ENCODE measurements at places on chromosomes 4 and X.

DNA sequence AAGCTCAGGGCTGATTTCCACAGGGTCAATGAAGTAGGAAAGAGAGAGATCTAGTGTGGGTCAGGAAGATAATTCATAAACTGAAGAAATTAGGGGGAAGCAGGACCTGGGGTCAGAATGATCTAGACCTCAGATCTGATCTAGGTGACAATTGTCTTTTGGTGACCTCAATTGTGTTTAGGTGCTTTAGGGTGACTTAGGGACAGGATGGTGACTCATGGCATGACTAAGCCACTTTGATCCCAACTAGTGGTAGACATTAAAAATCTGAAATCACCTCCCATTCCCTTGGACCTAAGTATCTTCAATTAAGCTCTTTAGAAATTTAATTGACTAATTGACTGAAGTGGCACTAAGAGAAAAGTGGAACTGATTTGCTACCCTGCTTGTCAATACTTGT, 36.7 kb upstream of the GRXCR1 start:
- no peak for DNase-seq

DNA sequence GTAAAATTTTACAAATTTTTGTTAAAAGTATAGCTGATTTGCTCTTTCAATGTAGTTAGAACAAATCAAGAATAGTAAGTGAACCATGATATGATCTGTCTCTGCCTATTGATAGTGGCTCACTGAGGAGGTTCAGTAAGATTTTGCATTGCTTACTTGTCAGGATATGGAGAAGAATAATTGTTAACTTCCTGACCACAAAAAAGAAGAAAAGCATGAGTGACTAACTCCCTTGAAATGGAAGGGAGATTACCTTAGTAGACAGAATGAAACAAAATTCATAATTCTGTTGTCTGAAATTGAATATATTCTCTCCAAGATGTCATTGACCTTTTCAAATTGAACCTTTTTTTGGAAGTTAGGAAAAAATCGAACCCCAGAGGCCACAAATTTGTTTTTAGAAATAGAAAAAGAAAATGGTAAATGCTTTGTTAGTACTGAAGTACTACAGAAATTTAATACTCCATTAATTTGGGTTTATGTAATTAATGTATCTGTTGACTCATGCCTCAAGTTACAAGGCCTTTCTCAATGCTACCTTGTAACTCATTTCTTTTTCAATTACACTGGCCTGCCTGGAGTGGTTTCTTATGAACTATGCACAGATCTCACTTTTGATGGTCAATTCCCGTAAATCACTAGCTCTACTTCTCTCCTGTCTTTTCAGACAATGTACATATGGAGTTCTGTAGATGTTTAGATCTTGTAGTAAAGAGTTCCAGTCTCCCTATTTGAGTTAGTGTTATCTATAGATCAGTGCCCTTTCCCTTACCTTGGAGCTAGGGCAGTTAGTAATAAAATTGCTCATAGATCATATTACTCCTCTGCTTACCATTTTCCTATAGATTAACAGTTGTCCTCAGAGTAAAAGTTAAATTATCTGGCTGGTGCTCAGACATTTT, 139.3 kb downstream of the TLL1 start:
- no peak for DNase-seq

GRCh38 chrX:136086521-136086920, 60.8 kb upstream of the FHL1 start:
- no peak for DNase-seq

DNA sequence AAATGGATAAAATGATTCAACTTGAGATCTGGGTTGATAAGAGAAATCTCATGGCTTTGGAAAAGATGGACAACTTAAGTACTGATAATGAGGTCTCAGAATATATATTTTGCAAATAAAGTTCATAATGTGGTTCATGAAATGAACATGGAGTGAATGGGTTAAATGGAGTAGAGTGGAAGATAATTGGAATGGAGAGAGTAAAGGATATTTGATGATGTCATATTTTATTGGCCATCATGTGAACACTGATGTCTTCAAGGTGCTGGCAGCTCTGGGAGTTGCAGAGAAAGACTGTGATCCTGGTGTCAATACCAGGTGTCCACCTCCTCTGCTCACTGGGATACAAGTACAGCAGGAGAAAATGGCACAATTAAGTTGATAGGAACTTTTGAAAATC, 133.9 kb upstream of the ZXDA start:
- no peak for DNase-seq

DNA sequence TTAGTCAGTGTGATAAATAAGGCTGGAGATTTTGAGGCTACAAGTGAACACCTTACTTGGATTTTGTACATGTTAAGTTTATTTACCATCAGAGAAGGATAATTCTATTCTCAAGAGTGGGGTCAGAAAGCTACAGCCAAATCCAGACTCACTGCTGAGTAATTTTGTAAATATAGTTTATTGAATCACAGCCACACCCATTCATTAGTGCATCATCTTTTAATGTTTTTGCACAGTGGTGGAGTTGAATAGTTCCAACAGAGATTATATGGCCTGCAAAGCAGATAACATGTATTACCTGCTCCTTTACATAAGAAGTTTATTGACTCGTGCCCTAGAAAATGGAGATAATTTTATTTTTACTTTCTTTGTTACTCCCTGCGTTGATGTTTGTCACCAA, 60.4 kb downstream of the PCDH18 start:
- no peak for DNase-seq

- peak; percentile 52 for DNase-seq
Observed at GRCh38 chr4:127788517-127788916, 6.4 kb downstream of the HSPA4L start.

DNA sequence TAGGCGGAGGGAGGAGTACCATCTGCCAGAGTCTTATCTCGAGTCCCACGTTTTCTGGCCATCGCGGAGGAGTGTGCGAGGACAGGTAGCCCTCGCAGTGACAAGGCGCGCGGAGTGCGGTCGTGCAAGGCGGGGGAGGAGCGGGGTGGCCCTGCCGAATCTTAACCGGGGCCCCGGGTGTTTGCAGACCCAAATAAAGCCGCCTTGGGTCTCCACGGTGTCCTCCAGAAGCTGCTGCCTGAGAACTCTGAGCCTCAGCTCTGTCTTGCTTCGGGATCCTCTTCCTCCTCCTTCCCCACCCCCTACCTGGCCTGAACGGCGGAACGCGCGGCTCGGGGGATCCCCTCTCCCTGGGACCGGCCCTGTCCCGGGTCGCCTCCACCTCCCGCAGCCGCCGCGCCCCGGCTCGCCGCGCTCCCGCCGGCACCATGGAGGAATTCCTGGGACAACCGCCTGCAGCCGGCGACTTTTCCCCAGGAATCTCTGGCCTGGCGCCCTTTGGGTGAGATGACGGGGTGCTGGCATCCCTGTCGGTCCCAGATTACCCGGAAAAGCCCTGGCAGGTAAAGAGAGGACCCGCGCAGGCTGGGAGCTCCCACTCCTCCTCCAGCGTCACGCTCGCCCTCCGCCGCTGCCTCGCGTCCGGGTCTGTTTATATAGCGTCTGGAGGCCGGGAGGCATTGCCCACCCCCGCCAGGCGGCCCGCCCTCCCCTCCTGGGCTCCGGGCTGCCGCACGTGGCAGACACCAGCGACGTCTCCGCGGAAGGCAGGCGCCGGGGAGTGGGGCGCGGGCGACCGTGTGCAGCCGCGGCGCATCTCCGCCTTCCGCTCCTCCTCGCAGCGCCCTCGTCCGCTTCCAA, at the start of gene GALNTL6:
TSS of gene GALNTL6 (plus strand) at position 740 of the 861 bp plus-strand sequence.
- peak; percentile 41 for DNase-seq

DNA sequence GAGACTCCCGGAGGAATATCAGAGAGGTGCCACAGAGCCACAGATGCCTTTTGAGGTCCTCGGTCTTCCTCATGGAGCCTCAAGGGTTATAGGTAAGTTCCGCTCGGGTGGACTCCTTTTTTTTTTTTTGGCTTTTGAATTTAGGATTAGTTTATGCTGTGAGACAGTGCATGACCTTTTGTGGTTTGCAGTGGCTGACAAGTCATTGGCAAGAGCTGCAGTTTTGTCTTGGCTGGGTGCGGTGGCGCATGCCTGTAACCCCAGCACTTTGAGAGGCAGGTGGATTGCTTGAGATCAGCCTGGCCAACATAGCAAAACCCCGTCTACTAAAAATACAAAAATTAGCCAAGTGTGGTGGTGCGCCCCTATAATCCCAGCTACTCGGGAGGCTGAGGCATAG, 4.5 kb upstream of the GRSF1 start:
- DNase-seq, result no peak

DNA sequence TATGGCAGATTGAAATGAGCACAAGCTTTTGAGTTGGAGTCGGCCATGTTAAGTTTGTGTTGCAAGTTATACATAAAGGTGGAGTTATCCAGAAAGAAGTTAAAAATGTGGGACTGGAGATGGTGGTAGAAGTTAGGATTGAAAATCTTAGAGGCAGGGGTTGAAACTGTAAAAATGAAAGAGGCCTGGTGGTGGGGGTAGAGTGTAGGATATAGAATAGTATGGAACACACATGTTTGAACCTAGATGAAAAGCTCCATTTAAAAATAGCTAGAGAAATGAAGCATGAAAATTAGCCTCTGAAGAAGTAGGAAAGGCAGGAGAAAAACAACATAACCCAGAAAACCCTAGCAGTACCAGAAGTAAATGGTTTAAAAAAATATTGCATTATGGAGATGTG, 131.8 kb upstream of the ENPEP start:
- DNase-seq, result peak; percentile 32

DNA sequence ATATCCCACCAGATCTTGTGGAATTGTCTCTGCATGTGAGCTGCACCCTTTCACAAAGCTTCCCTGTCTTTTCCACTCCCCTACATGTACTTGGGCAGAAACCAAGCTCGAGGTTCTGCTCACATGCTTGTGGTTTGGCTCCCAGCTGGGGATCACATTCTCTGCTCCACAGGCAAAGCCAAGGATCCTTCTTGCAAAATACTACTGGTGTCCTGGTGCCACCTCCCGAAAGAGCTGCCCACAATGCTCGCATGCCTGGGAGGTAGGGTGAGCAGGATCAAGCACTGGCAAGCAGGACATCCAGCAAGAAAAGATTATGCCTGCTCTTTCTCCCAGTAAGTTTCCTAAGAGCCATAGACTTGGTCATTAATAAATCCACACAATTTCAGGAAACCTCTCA, 45.1 kb upstream of the PPARGC1A start:
- DNase-seq, result peak; percentile 60

DNA sequence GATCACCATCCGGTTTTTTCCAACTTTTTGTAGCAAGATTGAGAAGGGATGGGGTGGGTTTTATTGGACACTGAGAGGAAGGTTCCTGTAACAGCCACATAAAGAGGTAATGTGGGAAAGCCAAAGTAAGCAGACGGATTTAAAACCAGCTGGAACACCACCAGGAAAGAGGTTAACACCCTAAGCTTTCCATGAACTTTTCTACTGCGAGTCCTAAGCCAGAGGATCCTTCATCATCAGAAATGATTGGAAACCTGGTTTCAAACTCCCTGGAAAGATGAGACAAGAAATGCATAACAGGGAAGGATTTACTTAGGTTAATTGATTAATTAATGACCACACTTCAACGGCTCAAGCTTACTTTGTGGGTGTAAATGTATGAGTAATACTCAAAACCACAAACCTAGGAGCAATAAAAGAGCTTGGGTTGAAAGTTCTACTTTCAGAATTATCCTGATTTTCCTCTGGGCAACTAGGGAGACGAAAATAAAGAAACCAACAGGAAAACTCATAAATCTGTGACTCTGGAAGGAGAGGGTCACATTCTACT, 91.5 kb downstream of the COX18 start:
- no peak for DNase-seq

- no peak for DNase-seq
Observed at GRCh38 chrX:14717949-14718348, 154.9 kb downstream of the FANCB start.

- DNase-seq, result no peak
Observed at GRCh38 chr4:83605210-83605609, 69.3 kb downstream of the GPAT3 start.

GRCh38 chrX:108020631-108021030, 24.2 kb upstream of the VSIG1 start:
- peak; percentile 39 for DNase-seq

- no peak for DNase-seq
Observed at GRCh38 chr4:140697709-140698560, 58.2 kb downstream of the TBC1D9 start.

DNA sequence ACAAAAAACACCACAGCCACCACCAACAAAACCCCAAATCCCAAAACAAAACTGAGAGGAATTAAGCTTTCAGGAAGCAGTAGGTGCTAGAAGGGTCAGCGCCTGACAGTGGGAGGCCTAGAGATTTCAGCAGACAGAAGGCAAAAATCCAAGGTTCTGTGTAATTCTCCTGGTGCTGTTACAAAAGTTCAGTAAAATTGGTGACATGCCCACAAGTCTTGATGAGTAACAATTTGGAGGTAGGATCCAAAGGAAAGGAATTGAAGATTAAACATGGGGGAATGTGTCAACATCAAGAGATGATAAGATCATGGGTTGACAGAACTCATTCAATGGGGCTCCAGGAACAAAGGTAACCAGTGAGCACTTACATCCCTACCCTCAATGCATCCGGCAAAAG, 653.8 kb upstream of the CPEB2 start:
- no peak for DNase-seq

GRCh38 chr4:54940996-54941865, 184.2 kb downstream of the KDR start:
- no peak for DNase-seq

DNA sequence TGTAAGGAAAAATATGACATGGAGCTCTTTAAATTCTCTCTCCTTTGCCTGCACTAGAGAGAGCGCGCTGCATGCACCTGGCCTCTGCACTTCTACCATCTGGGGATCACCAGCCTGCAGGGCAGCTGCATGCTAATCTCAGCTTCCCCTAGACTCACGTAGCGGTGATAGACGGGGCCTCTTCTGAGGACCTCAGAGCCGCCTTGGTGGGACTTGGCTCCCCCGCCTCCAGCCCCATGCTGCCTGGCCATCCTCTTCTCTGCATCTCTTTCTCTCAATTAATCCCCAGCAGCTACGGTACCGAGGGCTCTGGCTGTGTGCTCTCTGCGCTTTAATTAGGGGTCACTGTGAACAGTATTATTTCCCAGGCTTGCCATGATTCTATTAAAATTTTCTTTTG, 52.8 kb upstream of the PSAPL1 start:
- DNase-seq, result no peak

- peak; percentile 3 for DNase-seq
Observed at GRCh38 chr4:111849746-111850284, 295.4 kb upstream of the FAM241A start.

GRCh38 chr4:20159516-20159915, 92.2 kb upstream of the SLIT2 start:
- no peak for DNase-seq

GRCh38 chr4:120007191-120007871, 59.3 kb downstream of the MAD2L1 start:
- no peak for DNase-seq

DNA sequence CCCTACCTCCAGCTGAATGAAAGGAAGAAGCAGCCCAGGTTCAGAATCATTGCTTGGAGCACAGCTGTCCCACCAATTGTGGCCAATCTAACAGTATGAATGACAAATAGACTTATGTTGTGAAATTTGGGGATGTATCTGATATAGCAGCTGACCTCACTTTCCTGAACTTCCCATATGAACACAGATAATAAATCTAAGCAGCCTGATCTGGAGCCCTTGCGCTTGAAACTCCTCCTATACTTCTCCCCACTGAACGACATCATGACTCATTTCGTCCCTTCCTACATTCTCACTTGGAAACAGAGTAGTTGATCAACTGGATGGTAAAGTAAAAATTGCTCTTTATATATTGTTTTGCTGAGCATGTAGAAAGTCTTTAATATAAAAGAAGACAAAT, 24.2 kb upstream of the AMELX start:
- DNase-seq, result no peak

GRCh38 chr4:34767407-34767806, 1476.9 kb downstream of the ARAP2 start:
- DNase-seq, result no peak

- DNase-seq, result no peak
Observed at GRCh38 chr4:142202404-142203332, 566.3 kb downstream of the IL15 start.

GRCh38 chrX:39577206-39577984, 520.4 kb downstream of the BCOR start:
- DNase-seq, result no peak
